ENCODE measurements at places on chromosomes 5 and 9. TPM values are rescaled to one million over a fixed set of nuclear protein-coding genes. Genes with fewer than 3 reads are reported as not detected.

DNA sequence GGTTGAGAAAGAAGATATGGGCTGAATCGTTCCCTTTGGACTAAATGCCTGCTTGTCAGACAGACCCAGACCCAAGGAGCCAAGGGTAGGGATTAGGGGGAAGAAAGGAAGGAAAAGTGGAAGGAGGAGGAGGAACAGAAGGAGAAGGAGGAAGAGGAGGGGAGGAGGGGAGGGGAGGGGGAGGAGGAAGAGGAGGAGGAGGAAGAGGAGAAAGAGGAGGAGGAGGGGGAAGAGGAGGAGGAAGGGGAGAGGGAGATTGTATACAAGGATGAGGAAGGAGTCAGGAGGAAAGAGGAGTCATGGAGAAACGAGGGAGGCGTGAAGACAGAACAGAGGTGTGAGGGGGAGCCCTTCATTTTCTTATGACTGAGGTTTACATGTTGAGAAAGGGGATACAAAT, 46.9 kb upstream of the DNAH5 start:
- no peak for DNase-seq

FBN2 gene
- 0.22 TPM for total RNA-seq

- no peak for DNase-seq
These were observed 14.6 kb downstream of the PLEKHG4B start for GRCh38 chr5:106587-106986.

- DNase-seq = no peak
These were observed 419.8 kb downstream of the DMRT2 start for GRCh38 chr9:1469996-1470395.

PCDHB11 gene
- 0.85 TPM for total RNA-seq

DRD1 gene
- total RNA-seq = not detected

DNA sequence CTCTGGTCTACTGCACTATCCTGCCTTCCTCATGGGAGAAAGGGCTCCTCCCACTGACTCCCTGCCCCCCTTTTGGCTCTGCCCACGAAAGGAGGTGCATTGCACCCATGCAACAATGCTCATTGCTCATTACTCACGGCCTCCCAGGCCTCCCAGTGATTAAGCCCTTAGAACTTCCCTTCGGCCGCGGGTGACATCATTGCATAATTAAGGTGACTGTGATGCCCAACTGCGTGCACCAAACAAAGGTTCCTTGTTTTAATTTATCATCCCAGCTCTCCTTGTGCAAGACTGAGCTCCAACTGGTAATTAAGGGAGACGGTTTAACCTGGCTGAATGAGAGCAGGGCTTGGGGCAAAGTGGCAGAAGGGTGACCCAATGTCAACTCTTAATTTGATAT, 180.4 kb downstream of the GAS1 start:
- peak; percentile 79 for DNase-seq

DNA sequence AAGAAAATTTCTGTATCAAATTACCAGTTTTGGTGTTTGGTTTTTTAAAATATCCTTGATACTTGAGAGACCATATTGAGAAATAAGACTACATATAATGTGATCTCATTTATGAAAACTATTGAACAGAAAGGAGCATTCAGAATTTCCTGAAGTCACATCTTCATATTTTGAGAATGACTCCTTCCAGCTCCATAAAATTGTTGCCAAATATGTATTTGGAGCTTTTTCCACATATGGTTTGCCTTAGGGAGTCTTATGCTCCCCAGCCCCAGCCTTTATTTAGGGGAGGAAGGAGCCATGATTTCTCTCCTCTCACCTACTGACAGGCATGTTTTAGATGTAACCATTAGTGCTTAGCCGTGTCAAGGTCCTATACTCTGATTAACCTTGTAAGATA, 51.1 kb downstream of the GCNT1 start:
- DNase-seq = no peak

GRCh38 chr9:37528652-37529471, 43.1 kb downstream of the POLR1E start:
- no peak for DNase-seq

GRCh38 chr5:137095597-137095996, 403.5 kb downstream of the SPOCK1 start:
- DNase-seq = no peak

DNA sequence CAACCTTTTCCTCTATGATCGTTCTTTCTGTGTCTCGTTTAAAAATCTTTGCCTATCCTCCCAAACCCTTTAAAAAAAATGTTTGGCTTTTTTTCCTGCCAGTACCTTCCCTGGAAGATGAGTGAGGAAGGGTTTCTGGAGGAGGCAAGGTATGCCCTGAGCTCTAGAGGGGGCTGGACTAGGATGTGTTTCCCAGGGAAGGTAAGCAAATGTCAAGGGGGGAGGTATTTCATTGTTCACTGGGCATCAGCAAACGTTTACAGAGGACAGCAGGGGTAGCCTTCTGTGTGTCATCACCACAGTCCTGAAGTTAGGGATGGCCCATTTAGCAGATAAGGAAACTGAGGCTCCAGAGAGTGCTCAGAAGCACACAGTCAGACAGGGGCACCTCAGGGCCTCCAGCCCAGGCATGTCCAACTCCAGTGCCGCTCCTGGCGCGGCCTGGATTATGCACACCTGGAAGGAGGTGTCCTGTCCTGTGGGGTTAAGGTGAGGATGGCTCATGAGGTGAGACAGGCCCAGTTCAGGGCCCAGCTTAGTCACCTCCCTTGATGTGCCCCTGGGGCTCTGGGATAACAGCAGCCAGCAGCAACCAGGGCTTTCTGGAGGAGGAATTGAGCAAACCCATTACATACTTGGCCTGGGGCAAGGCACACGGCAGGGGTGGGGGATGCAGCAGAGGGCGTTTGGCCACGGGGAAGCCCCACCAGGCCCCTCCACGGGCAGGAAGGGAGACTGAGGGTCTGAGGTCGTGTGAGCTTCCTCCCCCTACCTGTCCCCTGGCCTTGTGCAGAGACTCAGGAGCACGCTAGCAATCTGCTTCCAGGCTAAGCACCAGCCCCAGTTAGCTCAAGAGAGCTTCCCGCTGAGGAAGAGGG, 100.3 kb upstream of the LMX1B start:
- DNase-seq = no peak

DNA sequence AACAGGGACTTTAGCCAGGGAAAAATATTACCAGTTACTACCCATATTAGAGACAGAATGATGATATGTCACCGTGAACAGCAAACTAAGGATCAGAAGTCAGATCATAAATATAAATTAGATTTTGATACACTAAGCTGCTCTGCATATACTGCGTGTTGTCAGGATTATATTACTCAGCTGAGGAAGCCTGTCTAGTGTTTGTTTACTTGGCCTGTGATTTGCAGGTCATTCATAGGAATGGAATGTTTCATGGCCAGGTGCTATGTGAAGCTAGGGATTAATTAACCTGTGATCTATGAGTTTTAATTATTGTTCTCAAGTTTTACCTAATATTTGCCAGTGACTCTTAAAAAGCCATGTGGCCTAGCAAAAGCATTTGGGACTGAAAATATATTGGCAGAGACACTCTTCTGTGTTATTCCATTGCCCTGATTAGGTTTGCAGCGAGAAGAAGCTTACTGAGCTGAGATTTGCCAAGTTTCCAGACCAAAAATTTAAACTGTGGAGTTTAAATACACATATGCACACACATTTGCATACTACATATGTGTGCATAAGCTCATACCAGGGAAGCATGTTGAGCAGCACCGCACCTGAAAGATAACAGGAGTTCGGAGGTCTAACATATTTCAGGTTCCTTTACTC, 496.3 kb upstream of the GRIA1 start:
- DNase-seq = no peak

TNFSF8 gene
- not detected for total RNA-seq

GRCh38 chr9:128770286-128771030, 1.3 kb downstream of the ZER1 start:
- no peak for DNase-seq

GRCh38 chr5:64653766-64654560, 36.3 kb upstream of the SHISAL2B start:
- DNase-seq = no peak

TLX3 gene
- total RNA-seq = 6.5 TPM

GRCh38 chr5:154484393-154485095, 6.5 kb upstream of the HAND1 start:
- DNase-seq = no peak

DNA sequence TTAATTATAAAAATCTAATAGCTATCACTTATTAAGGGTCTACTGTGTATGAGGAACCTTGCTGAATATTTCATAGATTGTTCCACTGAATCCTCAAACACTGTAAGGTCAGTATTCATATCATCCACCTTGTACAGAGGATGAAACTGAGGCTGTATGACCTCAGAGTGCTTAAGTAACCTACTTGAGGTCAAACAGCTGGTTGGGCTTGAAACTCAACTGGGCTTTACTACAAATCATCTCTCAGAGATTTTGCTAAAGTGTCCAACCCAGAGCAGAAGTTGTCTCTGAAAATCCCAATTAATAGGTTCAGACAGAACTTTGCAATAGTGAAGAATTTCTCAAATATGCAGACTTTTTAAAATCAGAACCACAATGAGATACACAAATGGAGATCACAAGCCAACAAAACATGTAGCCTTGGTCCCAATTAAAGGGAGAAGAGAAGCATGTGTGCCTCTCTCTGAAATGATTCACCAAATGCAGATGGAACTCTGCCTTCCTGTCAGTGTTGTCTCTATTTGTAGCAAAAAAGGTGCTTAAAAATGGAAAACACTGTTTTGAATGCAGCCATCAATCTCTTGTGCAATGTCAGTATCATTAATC, 131.4 kb downstream of the FAM114A2 start:
- no peak for DNase-seq

TXN gene
- 278 TPM for total RNA-seq

GRCh38 chr5:148469501-148469935, 85.8 kb downstream of the FBXO38 start:
- DNase-seq = no peak

GRCh38 chr9:4985386-4986266, 554 bp downstream of the JAK2 start:
- peak; percentile 5 for DNase-seq

GRCh38 chr9:83011611-83012010, 51.3 kb downstream of the RASEF start:
- DNase-seq = no peak

DNA sequence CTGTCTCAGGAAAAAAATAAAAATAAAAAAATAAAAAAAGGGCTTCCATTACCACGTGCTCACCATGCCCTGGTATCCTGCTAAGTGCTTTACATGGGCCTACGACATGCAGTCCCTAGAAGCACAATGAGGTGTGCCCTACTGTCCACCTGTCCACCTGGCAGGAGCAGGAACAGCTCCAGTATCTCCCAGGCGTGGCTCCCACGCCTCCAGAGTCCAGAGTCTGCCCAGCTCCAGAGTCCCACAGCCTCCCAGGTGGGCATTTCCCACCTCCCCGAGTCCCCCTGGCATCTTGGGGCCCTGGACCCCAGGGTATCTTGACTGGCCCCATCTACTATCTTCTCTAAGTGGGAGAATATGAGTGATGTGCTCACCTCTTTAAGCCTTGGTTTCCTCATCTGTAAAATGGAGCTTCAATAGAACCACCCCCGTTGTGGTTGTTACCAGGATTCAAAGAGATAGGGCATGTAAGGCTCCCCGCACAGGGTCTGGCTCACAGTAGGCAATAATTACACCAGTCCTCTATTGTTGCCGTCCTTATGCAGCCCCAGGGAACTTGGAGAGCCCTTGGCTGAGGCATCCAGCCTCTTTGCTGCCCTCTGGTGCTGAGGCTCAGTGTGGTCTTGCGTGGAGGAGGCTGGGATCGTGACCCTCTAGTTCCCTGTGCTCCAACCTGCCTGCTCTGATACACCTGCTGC, 8.9 kb downstream of the CXCL14 start:
- DNase-seq = peak; percentile 66

- DNase-seq = no peak
These were observed 138.8 kb upstream of the LMX1B start for GRCh38 chr9:126474786-126475485.

DNA sequence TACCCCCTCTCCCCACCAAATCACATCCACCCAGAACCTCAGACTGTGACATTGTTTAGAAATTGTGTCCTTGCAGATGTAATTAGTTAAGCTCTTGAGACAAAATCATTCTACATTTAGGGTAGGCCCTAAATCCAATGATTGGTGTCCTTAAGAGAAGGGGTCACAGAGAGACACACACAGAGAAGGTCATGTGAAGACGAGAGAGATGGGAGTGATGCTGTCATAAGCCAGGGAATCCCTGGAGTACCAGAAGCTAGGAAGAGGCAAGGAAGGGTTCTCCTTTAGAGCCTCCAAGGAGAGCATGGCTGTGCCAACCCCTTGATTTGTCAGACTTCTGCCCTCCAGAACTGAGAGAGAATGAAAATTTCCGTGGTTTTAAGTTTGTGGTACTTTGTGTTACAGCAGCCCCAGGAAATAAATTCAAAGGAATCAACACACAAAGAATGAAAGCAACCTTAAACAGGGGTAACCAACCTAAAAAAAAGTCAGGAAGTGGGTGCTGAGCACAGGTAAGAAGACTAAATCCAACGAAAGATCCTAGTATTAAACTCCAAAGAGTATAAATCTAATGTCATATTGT, 33.6 kb downstream of the TIMD4 start:
- DNase-seq = no peak

GRCh38 chr9:82382887-82383616, 394.5 kb downstream of the SPATA31D1 start:
- DNase-seq = no peak
